ENCODE measurements at places on chromosomes 11 and 22.

DNA sequence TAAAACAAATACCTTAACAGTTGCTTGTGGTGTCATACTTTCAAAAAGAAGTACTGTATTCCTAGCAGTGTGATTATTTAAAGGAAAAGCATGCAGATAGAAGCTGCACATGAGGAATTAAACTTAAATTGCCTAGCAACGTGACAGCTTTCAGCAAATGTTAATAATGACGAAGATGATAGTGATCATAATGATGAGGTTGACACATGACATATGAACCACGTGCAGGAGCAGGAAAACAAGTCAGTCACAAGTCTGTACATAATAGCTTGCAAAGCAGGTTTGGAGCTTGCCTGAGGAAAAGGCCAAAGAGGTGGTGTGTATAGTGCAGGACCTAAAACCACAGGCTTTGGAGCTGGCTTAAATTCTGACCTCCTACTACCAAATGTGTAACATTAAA lies 30.6 kb upstream of the PIK3C2A start:
- no peak for DNase-seq

- no peak for DNase-seq
Observed at GRCh38 chr11:20723366-20723765, 54.0 kb downstream of the NELL1 start.

- DNase-seq: no peak
Observed at GRCh38 chr11:2732261-2732939, 32.6 kb upstream of the KCNQ1OT1 start.

DNA sequence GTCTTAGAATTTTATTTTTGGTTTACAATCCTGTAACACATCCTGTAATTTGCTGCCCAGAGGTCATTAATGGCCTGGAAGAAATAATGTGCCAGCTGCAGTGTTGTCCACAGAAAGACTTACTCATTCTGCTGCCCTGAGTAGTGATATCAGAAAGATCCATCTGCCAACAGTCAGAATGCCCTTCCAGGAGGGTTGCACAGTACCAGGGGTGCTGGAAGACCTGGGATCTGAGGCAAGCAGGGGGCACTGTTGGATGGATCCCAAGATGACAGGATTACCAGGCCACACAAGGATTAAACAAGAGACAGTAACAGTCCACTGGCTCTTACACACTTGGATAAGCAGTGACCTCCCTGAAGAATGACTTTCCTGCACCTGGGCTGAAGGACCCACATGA lies 93.8 kb upstream of the TOP3B start:
- peak; percentile 38 for DNase-seq

DNA sequence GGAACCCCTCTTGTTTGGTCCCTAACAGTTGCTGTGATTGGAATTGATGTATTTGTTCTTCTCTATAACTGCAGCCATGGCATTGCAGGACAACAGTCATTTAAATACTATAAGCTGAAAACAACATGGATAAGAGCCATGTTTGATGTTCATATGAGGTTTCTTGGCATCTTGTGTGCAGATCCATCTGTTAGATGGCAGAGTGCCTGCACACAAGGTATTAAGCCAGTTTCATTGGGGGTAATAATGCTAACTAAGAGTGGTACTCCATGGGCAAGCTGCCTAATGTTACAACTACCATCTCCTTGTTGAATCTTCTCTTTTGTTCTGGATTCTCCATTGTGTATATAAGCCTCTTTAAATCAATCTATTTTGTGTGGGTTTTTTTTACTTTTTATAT lies 206.0 kb upstream of the CHORDC1 start:
- DNase-seq: peak; percentile 8

- no peak for DNase-seq
Observed at GRCh38 chr22:19818324-19819207, 36.1 kb downstream of the GNB1L start.

GRCh38 chr11:115548878-115549528 lies 44.8 kb upstream of the CADM1 start:
- no peak for DNase-seq

DNA sequence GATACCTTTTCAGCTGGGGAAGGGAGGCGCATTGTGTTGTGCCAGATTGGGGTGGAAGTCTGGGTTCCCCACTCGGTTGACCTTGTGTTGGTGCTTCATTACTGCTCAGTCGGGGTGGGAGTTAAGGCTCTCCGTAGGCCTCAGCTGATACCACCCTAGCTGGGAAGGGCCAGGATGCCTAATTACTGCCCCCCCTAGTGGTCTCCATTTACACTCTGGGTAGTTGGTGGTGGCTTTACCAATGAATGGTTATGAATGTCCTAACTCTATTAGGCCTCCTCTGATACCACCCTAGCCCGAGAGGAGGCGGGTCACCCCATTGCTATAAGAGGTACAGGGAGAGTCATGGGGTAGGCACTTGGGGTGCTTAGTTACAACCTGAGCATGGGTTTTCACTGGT lies 27.5 kb upstream of the HIKESHI start:
- DNase-seq: no peak

- DNase-seq: no peak
Observed at GRCh38 chr11:66851698-66852465, 5.0 kb upstream of the LRFN4 start.

- no peak for DNase-seq
Observed at GRCh38 chr11:130515829-130516553, 67.5 kb downstream of the ADAMTS15 start.

DNA sequence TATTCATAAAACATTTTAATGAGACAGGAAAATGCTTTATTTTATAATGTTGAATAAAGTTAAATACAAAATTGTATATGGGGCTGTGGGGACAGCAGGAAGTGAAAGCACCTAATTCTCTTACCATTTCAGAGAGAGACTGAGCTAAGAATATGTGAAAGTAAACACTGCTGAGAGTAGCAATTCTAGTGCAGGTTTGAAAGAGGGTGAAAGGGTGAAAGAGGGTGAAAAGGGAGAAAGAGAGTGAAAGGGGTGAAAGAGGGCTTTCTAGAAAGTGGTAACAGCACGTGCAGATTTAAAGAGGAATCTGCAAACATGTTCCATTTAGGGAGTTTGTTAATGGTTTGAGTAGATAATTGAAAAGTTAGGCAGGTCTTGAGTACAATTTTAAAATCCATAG lies 652.0 kb upstream of the CCDC90B start:
- no peak for DNase-seq

DNA sequence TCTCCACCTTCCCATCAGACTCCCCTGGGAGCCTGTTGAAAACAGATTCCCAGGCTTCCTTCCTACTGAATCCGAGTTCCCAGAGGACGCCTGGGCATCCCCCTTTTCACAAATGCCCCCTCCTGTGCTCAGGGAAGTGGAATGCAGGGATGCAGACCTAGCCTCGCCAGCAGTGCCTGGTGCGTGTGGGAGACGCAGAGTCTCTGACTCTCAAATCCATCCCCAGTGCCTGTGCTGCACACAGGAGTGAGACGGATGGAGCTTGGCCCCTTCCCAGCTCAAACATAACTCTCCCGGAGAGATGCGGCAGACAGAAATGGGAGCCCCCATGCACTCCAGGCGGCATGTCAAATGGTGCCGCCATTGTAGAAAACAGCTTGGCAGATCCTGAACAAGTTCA lies 62.6 kb downstream of the CTTN start:
- DNase-seq: no peak

- no peak for DNase-seq
Observed at GRCh38 chr22:50700387-50701075, 27.9 kb downstream of the SHANK3 start.

GRCh38 chr22:27537501-27537900 lies 264.1 kb downstream of the MN1 start:
- DNase-seq: no peak

DNA sequence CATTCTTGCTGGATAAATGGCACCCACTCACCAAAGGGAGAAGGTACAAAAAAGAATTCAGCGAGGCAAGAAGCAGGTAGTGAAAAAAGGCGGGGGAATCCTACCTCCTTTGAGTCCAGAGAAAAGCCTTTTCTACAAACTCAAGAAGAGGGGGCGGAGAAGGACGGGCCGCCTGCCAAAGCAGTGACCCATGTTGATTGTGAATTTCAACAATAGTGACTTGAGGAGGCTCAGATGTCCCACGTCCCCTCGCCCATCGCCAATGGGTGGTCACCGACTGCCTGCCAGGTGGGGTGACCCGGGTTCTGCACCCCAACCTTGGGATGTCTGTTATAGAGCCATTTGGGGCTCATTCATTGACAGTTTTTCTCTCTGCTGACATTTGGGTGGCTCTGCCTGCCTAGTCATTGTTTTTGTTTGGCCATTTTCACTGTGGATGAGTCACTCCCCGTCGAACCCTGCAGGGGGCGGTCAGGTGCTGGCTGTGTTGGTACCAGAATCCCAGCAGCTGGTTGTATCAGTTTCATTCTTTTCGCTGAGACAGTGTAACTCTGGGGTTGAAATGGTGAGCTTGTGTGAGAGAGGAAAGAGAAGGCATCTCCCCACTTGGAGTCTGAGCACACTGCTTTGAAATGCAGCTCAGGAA lies 163.4 kb upstream of the NCAM1 start:
- DNase-seq: peak; percentile 6

DNA sequence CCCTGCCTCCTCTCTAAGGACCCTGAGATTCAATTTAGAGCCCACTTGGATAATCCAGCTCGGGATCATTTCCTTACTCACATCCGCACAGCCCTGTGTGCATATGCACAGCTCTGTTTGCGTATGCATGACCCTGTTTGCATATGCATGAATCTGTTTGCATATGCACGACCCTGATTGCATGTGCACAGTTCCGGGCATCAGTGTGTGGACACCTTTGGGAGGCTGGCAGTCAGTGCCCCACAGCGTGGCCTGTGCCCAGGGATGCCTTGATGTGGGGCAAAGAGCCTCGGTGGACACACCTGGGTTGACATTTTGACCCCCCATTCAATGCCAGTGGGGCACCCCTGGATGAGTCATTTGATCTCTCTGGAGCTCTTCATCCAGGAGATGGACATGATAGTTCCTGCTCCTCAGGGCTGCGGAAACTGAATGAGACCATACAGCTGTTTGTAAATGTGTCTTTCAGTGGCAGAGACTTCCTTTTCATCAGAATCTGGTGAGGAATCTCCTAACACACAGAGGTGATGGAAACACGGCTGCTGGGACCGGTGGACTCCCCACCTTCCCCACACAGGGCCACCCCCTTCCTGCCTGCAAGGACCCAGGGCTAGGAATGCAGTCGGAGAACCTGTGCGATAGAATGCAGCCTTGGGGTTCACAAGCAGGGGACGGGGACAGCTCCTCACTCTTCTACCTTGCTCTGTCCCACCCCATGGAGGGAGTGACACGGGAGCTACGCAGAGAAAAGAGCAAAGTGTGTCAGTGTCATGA lies 41.2 kb downstream of the MYEOV start:
- no peak for DNase-seq

- no peak for DNase-seq
Observed at GRCh38 chr11:45141171-45141570, 5.3 kb upstream of the PRDM11 start.

- no peak for DNase-seq
Observed at GRCh38 chr11:34650528-34650927, 29.6 kb downstream of the EHF start.

GRCh38 chr22:50209893-50210292 lies 9.1 kb downstream of the SELENOO start:
- peak; percentile 54 for DNase-seq

GRCh38 chr22:37260901-37261336 lies 16.9 kb upstream of the RAC2 start:
- DNase-seq: peak; percentile 66

DNA sequence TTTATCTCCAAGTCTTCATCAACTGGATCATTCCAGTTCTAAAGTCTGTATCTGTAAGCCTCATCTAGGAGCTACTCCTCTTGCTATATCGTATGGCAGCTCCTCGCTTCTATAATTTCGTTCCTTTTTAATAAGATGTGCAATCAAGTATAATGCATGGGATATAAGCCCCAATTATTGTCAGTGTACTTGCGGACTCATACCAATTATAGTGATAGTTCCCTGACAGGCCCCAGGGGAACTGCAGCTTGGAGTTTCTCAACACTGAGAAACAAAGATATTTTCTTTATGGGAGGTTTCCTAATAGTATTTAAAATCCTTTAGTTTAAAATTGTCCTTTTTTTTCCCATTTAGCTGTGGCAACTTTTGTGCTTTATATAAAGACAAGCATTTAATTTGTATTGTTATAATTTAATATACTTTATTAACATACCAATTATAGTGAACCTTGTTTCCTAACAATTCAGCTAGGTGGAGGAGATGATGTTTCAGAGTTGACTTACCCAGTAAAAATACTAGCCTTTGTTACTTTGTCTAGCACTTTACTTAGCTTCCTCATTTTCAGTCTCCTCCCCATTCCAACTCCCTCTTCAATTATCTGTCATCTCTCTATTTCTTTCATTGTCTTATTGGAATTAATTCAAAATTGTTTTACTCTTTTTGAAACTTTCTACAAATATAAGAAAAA lies 25.3 kb upstream of the DDX17 start:
- DNase-seq: no peak

DNA sequence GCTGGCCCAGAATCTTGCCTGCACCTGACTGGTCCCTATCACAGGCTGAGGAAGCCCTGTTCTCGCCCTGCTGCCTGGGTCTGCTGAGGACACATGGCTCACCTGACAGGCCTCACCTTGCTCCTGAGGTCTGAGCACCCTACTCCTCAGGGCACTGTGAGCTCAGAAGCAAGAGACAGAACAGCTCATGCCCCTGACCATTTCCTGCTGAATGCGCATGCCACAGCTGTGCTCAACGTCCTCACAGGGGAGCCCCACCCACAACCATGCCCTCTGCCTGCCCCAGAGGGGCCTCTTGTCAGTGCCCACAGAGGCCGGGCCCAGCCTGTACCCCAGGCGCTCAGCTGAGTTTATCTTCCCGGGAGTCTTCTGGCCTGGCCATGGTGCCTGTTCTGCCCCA lies 2.8 kb upstream of the TSPO start:
- DNase-seq: no peak

DNA sequence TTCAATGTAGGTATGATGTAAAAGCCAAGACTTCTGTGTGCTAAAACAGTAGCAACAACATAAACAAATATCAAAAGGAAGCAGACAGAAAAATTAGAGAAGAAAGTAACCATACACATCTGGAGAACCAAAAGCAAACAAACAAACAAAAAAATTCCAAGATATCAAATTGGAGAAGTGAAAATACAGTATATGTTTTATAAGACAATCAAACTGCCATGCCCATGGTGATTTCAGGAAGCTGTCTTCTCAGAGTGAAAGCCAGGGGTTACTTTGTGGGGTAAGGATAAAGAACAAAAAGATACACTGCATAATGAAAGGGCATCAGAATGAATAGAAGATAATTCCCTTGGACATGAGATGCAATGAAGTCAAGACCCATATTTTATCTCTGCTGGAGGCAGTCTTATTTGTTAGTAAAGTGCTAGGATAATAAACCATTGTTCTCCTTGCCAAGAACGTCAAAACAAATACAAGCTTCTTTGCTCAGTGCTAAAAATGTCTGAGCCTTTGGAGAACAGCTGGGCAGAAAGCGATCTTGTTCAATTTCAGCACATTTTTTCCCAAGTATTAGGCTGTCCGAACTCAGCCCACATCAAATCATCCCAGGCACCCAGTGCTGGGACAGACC lies 38.1 kb upstream of the LDLRAD3 start:
- DNase-seq: no peak

DNA sequence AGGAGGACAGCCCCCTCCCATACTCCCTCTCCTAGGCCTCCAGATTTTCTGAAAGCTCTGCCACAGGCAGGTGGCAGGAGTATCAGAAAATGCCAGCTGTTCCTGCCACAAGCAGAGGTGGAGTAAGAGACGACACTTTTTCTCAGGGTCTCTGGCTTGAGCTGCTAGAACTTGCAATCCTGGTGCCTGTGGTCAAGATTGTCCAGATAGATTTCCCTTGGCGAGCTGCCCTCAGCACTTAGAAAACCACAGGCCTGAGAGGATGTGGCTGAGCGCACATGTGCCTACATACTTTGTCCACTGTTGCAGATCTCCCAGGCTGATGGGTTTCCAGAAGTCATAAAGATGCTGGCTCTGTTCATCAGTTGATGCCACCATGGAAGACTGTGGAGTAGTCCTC lies 65.7 kb upstream of the NAV2 start:
- no peak for DNase-seq

- DNase-seq: no peak
Observed at GRCh38 chr22:29997516-29997915, 82.7 kb upstream of the HORMAD2 start.

All from NCI-H524 (cell line).